ENCODE measurements at places on chromosomes 5 and 9.

DNA sequence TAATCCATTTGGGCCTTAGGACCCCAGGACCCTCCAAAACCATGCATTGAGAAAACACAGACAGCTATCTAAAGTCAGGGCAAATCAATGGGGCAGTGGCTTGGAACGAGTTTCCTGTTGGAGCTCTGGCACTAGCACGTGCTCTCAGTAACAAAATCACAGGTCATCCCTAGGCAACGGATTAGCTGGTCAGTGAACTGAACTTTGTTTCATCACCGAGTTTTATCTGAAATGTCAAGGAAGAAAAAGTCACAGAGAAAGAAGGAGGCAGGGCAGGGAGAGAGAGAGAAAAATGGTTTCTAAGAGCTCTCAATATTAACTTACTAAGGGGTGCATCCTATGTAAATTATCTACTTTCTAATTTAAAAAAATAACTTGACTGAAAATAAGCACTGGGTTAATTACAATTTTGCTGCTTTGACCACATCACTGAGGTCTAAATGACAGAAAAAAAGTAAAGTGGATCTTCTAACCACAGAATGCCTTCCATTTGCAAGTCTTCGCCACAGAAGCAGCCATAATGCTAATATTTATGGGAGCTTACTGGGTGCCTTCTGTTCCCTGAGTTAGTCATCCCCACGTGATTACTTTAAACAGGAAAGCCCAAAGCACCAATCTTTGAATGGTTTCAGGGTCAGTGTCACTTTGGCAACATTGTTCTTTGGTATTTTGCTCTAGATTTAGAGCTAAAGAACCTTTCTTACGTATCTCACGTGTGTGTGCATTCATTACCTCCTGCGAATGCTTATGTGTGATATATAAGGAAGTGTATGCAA is 503.9 kb downstream of the RASEF start:
- no peak for DNase-seq

- no peak for DNase-seq
These were observed 891.4 kb upstream of the C9orf72 start for GRCh38 chr9:28464481-28465216.

GRCh38 chr9:95935861-95936578 is 60.5 kb downstream of the ERCC6L2 start:
- no peak for DNase-seq

DNA sequence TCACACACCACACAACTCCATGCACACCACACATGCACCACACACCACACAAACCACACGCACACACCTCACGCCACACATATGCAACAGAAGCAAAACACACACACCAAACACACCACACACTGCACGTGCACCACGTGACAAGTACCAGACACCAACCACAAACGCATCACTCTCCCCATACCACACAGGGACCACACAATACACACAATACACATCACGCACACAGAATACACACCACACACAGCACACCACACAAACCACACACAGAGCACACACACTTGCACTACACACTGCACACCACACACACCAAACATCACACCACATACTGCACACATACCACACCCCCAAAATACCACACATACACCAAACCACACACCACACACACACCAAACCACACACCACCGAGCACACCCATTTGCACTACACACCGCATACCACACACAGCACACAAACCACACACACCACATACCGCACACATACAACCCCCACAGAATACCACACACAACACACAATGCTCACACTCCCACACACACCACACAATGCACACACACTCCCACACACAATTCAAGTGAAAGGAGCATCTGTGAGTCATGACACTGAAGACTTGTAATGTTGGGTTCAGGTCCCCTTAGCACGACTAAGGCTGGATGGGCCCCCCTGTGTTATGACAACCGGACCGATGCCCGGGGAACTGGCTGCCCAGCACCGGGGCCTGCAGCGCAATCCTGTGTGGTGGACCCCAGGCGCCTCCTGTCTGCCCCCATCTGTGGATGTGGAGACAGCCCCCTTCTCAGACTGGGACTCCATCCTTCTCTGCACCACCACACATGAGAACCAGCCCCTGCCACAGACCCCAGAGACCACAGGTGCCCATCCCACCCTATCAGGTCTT is 6.0 kb upstream of the ZDHHC11 start:
- DNase-seq, result no peak

DNA sequence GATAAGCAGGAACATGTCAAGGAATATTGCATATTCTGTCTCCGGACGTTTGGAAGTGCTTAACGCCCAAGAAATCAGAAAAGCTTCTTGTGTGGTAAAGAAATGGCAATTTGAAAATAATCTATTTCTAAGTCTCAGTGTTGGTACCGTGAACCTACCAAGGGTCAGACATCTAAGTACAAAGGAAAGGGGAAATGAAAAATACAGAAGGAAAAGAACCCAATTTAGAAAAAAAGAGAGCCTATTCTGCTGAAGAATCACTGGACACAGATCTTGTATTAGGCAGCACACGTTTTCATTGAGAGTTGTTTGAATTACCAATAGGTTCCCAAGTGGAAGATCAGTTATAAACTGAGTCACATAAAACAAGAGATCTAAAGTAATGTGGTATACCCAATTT is 46.9 kb upstream of the CEP78 start:
- DNase-seq, result no peak

DNA sequence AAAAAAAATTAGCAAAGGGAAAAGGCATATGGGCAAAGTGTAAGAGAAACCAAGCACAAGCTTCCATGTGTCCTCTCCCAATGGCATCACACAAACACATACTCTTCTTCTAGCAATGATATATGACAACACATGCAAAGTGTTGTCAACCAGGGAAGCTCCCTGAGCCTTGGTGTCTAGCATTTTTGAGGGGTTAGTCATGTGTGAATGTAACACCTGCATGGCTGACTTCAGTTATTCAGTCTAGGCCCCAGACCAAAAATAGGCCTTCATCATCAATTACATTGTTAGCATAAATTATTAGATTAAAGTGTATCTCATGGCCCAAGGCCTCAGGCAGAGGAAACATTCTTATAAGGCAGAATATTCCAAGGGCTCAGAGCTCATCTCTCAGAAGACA is 450.0 kb downstream of the TLE1 start:
- DNase-seq, result no peak

- DNase-seq, result no peak
These were observed 172.1 kb downstream of the ENC1 start for GRCh38 chr5:74468421-74468820.

DNA sequence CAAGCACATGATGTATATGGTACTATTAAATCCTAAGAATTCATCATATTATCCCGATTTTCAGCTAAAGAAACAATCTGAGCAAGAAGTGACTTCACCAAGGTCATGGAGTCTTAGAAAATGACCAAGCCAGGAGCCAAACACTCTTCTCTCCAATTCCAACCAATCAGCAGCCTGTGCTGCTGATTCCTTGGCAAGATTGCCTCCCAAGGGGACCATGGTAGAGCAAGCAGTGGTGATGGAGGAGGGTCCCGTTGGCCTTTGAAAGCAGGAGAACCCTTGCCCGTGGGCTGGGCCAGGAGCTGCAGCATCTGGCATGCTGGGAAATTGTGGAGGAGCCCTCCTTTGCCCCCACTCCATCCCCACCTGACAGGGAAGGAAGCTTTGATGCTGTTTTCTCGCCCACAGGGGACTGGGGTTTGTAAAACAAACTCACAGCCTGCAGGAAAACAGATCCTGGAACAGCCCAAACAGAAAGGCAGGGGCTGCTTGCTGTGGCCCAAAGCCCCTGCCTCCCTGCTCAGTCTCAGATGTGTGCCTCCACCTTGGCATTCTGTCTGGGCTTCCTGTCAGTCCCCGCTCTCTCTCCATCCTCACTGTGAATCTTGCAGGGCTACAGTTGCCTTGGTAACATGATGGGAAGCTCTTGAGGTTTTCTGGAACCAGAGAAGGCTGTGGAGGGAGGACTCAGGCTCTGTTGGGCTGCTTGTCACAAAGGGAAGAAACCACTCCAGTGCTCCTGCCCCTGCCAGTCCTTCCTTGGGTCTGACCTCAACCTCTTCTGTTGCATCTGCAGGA is 70.8 kb upstream of the HSPA9 start:
- DNase-seq, result no peak

- no peak for DNase-seq
These were observed 92.2 kb upstream of the CCNG1 start for GRCh38 chr5:163345216-163345615.

DNA sequence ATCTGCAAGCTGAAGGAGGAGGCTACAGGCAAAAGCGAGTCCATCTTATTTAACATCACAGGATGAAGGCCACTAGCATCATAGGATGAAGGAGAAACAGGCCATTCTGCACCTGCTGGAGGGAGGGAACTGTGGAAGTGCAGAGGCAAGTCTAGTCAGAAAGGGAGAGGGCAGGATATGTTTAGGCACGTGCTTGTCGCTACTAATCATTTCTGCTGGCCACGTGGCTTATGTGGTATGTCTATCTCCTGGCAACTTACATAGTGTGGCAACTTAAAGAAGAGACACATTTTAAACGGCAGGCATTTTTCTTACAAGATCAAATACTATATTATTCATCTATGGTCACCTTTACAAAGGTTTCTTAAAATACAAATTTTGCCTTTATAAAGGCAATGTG is 74.0 kb downstream of the GNAQ start:
- DNase-seq, result no peak

GRCh38 chr5:138685193-138685745 is 68.0 kb upstream of the CTNNA1 start:
- DNase-seq, result no peak

GRCh38 chr9:137007108-137007815 is 10.9 kb upstream of the CLIC3 start:
- DNase-seq, result no peak

DNA sequence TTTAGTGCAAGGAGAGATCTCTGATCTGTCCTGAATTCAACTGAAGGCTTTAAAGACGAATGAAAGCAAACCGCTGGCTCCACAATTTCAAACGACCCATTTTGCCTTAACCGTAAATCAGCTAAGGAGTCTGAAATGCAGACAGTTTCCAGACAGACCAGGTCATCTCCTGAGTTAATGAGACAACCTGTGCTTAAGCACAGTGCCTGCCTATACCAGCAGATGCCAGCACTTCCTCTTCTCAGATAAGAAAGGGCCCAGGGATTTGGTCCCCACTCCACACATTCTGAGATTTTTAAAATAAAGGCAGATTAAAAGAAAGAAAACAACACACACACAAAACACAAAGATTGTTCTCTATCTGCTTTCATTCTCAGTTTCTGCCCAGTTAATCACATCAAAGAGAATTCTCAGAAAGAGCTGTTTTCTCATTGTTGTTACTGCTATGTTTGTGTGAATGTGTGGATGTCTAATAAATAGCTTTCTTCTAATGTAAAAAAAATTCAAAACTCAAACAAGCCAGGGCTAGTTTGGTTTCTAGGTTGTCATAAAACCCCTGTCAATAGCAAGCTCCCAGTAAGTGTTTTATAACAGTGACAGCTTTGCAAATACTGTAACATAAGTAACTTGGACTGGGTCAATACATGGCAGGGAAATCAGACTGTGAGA is 157.7 kb upstream of the SLC24A2 start:
- DNase-seq, result no peak

- DNase-seq, result peak; percentile 83
These were observed 15.8 kb downstream of the EXOC3 start for GRCh38 chr5:458547-459353.

DNA sequence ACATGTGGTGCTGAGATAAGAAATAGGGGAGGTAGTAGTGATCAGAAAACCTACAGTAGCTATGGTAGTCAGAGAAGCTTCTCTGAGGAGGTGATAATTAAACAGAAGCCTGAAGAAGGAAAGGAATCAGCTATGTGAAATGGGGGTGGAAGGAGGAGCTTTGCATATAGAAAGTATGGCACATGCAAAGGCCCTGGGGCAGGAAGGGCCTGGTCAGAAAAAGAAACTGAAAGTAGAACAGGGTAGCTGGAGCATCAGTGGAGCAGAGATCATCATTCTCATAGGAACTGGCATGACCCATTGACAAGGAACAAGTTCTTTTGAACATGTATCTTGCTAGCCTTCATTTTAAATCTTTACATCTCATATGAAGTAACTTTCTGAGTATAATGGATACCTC is 80.7 kb upstream of the ADRA1B start:
- DNase-seq, result no peak

Data from stimulated activated CD4-positive, alpha-beta T cell treated with anti-CD3 and anti-CD28 coated beads, Interleukin-4, amount 100 ng/mL, for 24 hours (primary cell).